Hair follicle dermal papilla cell (primary cell): ENCODE measurements at places on chromosomes 3 and 15. TPM values are rescaled to one million over a fixed set of nuclear protein-coding genes. Genes with fewer than 3 reads are reported as not detected.

The BCL2A1 gene
- total RNA-seq = not detected in 2 replicates

The HYAL1 gene
- 0.49 and 0.65 TPM in 2 replicates for total RNA-seq

The CD96 gene
- total RNA-seq = not detected in 2 replicates

The RNU5B-1 gene
- total RNA-seq = not detected in 2 replicates

The GOLGA8M gene
- 0.16 and 0.73 TPM in 2 replicates for total RNA-seq

The TRIM42 gene
- total RNA-seq = not detected in 2 replicates

The PLA1A gene
- total RNA-seq = not detected in 2 replicates

The MINAR1 gene
- total RNA-seq = 7.1 and 7.2 TPM in 2 replicates

The ARL8B gene
- 58.7 and 86.7 TPM in 2 replicates for total RNA-seq

The FSTL1 gene
- total RNA-seq = 1,778 and 1,826 TPM in 2 replicates

The RHOV gene
- total RNA-seq = 0.16 and 0.24 TPM in 2 replicates

The SLC6A20 gene
- total RNA-seq = not detected in 2 replicates

The FOXB1 gene
- total RNA-seq = not detected in 2 replicates

The REC114 gene
- total RNA-seq = not detected in 2 replicates

The KIF15 gene
- total RNA-seq = 1.3 and 1.8 TPM in 2 replicates

The LRRK1 gene
- 21.0 and 29.4 TPM in 2 replicates for total RNA-seq

The TEX55 gene
- total RNA-seq = not detected in 2 replicates

The DRD3 gene
- not detected in 2 replicates for total RNA-seq

The GPR160 gene
- total RNA-seq = 0.32 and 0.36 TPM in 2 replicates

The PLSCR2 gene
- total RNA-seq = not detected in 2 replicates
